Stimulated activated CD4-positive, alpha-beta T cell treated with anti-CD3 and anti-CD28 coated beads, Interleukin-1b, Interleukin-23, amount 100 ng/mL, for 4 hours (primary cell): ENCODE measurements at places on chromosomes 11 and 22.
A peak's percentile ranks its signal among the peaks of the same experiment; 100 is the strongest.

DNA sequence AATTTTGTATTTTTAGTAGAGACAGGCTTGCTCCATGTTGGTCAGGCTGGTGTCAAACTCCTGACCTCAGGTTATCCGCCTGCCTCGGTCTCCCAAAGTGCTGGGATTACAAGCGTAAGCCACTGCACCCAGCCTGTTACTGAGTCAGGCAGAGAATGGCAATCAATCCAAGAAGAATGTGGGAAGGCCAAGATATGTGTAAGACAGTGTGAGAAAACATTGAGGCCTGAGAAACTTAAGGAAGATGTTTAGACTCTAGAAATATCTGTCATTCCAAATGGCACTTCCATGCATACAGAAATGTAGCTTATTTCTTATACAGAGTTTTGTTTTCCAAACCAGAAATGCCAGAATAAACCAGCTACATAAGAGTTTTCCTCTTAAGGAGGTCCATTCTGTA is 248.5 kb downstream of the ETS1 start:
- no peak for DNase-seq

GRCh38 chr11:88105526-88105925 is 69.7 kb downstream of the RAB38 start:
- DNase-seq: no peak

DNA sequence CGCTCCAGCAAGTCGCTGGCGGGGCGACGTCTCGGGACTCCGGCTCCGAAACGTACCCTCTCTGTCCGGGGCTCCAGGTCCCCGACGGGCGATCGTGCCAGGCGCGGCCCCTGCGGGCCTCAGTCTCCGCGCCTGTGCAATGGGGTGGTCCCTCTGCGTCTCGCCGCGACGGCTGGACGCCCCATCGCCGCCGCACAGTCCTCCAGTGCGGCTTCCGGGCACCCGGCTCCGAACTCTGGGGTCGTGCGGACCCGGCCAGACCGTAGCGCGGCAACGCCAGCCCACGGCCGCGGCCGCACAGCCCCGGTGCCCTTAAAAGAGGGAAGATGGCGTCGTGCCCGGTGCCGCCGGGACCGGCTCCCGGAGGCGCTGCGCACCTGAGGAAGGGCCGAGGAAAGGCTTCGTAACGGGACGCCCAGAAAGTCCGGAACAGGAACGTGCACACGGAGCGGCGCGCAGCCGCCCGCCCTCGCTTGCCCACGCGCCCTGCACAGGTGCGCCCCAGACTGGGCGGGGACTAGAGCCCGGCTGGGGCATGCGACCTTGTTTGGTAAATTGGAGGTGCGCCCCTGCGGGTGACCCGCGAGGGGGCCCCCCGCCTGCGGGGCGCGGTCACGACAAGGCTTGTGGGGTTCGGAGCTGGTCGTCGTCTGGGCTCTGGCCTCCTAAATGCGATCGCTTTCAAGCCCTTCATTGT is 525 bp downstream of the BIK start:
- DNase-seq: peak; percentile 39

- DNase-seq: no peak
Observed at GRCh38 chr11:21806947-21807346, 385.9 kb upstream of the ANO5 start.

DNA sequence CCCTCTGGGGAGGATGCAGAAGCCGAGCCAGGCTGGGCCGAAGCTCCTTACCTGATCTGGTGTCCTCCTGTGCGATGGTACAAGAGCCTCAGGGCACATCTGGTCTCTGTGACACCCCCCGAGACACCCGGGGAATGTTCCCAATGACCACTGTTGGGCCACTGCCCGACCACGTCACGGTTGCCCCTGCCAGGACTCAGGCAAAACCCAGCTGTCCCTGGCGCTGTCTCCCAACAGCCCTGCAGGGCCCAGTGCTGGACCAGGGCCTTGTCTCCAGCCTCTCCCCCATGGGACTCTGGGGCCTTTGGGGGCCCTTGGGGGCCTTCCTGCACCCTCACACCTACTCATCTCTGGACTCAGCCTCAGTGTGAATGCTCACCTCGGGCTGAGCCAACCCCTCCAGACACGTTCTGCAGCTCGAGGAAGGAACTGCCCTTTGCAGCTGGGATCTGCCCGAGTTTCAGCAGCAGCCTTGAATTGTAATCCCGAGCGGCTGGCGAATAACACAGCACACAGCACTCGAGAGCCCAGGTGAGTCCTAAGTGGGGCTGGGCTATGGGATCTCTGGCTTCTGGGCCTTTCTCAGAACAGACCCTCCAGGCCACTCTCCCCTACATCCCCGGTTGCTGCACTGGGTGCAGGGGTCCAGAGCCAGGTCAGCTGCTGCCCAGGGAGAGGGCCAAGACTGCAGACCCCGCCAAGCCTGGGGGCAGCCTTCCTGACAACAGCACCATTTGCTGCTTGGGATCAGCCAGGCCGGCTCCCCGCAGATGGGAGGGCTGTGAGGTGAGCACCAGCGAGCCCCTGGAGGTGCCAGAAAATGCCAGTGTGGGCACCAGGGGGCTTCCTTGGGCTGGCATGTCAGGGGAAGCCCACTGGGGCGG is 39.8 kb downstream of the RTN4R start:
- no peak for DNase-seq

DNA sequence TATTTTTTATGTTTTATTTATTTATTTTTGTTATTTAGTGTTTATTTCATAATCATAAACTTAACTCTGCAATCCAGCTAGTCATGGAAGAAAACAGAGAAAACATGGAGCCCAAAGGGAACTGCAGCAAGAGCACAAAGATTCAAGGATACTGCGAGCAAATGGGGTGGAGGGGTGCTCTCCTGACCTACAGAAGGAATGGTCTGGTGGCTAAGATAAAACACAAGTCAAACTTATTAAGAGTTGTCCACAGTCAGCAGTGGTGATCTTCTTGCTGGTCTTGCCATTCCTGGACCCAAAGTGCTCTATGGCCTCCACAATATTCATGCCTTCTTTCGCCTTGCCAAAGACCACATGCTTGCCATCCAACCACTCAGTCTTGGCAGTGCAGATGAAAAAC is 36.7 kb downstream of the STIM1 start:
- DNase-seq: no peak

GRCh38 chr11:127224276-127224675 is 223.7 kb upstream of the KIRREL3 start:
- no peak for DNase-seq

GRCh38 chr11:17152306-17152705 is 55.5 kb downstream of the PIK3C2A start:
- no peak for DNase-seq

DNA sequence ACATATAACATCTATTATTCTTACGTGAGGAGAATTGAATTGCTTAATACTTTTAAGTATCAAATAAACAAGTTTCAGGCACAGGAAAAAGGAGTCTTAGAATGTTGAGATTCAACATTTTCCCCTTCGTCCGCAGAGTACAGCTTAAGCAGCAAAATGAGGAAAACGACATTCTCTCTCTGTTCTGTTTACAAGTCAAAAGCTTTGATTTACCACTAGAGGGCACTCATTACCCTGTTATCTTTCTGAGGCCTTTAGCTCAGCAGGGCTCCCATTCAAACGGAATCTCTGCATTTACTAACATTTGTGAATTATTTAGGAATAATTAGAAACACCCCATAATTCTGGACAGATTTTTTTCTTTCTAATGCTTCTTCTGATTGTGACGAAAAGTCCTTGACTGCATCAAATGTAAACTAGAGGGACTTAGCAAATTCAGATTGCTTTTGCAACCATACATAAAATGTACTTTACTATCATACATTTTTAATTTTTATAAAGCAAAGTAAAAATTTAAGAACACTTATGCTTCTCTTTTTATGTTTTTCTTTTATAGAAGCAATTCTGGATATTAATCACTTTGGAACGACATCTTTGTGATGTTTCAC is 75.0 kb downstream of the JRKL start:
- no peak for DNase-seq

DNA sequence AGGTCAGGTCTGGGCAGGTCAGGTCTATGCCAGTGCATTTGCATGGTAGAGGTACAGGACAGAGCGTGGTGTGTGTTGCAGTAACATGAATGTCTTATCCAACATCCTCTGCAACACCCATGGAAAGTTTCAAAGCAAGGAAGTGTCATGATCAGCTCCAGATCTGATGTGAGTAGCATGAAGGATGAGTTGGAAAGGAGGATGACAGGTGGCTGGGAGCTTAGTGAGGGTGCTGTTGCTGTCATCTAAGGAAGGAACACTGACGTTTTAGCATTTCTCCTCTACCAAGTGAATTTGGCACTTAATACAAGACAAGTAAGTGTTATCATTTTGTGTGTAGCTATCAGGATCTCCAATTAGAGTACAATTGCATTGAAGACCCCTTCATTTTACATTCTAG is 65.1 kb downstream of the GRK3 start:
- no peak for DNase-seq

GRCh38 chr22:43889201-43889859 is 2.5 kb downstream of the PNPLA5 start:
- DNase-seq: no peak

DNA sequence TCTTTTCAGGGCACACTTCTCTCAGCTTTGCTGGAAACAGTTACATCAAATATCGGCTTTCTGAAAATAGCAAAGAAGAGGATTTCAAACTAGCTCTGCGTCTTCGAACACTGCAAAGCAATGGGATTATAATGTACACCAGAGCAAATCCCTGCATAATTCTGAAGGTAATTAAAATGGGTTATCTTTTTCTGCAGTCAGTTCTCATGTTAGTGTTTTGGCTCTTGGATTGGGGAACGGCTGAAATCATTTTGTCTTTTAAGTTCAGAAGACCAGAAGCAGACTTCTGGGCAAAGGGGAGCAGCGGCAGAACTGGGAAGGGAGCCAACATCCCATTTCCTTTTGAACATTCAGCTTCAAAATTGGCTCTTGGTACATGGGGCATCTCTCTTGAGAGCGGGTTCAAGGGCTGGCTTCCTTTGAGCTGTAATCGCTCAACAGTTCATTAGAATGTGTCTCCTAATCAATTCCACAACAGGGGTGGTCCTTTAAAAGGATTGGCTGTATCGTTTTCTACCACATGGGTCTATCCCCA is 110.2 kb upstream of the MTNR1B start:
- DNase-seq: no peak

DNA sequence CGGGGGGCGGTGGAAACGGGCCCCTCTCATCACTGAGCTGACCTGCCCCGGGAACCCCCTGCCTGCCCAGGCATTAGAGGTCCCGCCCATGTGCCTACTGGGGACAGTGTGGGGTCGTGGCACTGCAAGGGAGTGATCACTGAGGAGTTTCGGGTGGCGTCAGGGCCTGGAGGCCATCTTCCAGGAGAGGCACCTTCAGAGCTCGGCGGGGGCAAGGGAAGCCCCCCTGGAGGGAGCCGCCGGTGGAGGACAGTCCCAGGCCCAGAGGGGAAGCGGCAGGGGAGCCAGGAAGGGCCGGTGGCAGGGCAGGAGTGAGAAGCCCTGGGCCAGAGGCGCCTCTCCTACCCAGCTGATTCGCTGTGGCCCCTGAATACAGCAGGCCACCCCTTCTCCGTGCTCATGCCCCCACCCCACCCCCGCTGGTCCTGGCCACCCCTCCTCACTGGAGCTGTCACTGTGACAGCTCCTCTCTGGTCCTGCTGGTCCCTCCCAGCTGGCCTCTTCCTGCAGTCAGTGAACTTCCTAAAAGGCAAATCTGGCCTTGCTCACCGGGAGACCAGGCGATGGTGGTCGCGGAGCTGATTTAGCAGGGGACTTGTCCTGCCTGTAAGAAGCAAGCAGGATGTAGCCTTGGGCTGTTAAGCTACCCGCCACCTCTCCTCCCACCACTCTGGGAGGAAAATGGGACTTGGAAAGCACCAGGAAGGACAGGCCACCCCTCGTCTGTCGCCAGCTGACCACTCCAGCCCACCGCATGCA is 2.0 kb upstream of the MAPK11 start:
- no peak for DNase-seq

DNA sequence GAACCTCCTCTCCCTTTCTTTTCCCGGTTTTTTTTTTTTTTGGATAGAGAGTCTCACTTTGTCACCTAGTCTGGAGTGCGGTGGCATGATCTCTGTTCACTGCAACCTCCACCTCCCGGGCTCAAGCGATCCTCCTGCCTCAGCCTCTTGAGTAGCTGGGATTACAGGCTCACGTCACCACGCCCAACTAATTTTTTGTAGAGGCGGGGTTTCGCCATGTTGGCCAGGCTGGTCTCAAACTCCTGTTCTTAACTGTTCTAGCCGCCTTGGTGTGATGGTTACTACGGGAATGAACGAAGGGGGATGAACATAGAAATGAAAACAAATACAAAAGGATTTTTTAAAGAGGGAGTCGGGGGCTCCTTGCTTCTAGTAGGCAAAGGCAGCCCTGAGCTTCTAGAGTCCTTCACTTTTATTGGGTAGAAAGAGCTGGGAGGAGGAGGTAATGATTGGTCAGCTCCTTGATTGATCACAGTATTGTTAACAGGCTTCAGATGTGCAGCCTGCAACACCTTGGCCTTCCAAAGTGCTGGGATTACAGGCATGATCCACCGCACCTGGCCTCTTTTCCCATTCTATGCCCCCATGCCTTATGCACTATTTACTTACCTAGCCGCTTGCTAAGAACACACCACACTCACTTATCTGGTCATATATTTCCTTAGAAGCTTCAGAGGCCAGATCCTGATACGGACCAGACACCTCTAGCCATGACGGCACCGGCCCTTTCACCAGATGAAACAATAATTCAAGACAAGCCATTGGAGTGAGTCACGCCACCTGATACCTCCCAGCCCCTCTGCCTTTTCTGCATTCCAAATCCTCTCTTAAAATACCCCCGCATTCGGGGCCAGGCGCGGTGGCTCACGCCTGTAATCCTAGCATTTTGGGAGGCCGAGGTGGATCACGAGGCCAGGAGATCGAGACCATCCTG is 20.7 kb downstream of the SUSD2 start:
- no peak for DNase-seq

DNA sequence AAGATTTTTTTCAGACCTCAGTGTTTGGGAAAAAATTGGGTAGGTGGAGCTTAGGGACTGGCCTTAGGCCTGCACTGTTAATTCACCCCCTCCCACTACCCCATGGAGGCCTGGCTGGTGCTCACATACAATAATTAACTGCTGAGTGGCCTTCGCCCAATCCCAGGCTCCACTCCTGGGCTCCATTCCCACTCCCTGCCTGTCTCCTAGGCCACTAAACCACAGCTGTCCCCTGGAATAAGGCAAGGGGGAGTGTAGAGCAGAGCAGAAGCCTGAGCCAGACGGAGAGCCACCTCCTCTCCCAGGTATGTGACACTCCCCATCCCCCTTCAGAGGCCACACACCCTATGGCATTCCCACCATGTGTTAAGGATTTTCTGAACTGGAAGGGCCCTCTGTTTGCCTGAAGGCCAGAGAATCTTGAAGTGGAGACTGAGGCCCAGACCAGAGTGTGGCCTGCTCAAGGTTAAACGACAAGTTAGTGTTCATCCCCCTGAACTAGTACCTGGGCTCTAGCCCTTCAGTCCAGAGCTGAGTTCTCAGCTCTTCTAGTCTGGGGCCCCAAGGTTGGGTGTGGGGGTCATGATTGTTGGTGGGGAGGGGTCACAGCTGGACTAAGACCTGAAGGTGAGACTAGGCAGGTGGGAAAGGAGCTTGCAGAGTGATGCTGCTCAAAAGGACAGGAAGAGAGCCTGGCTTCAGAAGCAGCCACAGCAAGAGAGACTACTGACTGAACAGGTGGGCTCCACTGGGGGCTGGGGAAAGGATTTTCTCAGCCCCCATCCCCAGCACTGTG is 2.3 kb upstream of the FOLR1 start:
- DNase-seq: no peak

- DNase-seq: no peak
Observed at GRCh38 chr11:106957030-106957482, 61.2 kb downstream of the GUCY1A2 start.

GRCh38 chr11:12679471-12679870 is 5.2 kb downstream of the TEAD1 start:
- DNase-seq: no peak
